ENCODE measurements at places on chromosomes 1 and 21.

GRCh38 chr1:48230236-48230635 is 7.7 kb downstream of the SLC5A9 start:
- no peak for DNase-seq

- DNase-seq, result no peak
Observed at GRCh38 chr1:54267815-54268761, 68.1 kb downstream of the MRPL37 start.

DNA sequence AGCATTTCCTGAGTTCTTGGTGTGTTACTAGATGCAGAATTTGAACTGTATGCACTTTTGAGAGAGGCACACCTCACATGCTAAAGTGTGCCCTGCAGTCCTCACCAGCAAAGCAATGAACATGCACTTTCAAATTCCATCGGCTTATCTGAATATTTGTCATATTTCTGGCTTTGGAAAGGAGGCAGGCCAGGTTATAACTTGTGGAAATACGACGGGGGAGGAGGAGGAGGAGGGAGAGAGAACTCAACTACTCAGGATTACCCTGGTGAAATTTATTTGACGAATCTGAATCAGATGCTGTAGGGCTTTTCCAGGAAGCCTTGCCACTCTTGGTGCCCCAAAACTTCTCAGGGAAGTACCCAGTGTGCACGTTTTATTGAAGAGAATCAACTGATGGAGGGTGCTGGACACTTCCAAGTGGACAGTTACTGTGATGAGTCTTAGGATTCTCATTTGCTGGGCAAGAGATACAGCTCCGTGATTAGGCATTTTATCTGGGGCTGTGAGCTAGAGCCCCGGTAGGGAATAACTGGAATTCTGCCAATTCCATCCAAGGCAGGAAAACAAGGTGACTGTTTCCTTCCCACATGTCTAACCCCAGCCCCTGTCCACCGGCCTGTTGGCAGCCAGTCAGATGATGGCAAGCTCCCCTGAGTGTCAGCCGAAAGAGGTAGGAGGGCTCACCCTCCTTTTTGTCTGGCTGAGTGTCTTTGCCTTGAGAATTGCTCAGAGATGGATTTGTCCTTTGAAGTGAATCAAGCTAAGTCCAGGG is 3.8 kb downstream of the PDPN start:
- no peak for DNase-seq

- DNase-seq, result no peak
Observed at GRCh38 chr1:41540886-41541591, 56.6 kb upstream of the EDN2 start.

DNA sequence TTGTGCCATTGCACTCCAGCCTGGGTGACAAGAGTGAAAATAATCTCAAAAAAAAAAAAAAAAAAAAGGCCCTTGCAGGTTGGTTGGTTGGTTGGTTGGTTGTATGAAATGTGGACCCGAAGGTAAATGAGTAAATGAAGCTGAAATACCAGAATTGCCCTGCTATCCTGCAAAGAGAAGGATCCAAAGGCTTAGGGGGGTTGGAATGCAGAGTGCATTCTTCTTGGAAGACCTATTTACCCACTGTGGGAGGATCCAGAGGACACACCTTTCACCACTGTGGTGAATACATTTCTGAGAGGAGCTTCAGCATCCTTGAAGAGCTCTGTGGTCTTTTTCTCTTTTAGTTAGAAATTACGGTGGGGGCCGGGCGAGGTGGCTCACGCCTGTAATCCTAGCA is 28.7 kb upstream of the EIF4G3 start:
- no peak for DNase-seq

GRCh38 chr21:46027851-46028493 is 46.4 kb downstream of the COL6A1 start:
- no peak for DNase-seq

DNA sequence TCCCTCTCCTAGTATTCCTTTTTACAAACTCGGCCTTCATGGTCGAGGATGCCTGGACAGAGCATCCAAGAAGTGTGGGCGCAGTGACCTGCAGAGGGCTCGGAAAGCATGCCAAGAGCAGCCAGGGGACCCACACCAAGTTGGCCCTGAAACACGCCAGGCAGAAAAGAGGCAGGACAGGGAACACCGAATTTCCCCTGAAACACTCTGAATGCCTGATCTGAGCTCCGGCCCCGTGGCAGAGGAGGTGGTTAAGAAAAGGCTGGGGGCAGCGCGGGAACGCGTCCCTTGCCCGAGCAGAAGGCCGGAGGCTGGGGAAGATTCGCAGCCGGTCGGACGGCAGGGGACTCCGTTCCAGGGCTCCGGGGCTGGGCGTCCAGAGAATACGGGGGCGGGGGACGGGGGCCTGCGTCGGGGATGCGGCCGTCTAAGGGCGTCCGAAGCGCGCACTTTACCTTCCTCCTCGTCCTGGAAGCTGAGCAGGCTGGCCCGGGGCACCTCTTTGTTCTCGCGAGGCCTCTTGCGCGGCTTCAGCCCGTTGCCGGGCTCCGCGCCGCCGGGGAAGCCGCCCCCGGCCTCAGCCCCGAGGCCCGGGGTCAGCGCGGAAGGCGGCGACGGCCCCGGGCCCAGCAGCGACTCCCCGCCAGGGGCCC is 558 bp downstream of the PAXBP1 start:
- peak; percentile 39 for DNase-seq

DNA sequence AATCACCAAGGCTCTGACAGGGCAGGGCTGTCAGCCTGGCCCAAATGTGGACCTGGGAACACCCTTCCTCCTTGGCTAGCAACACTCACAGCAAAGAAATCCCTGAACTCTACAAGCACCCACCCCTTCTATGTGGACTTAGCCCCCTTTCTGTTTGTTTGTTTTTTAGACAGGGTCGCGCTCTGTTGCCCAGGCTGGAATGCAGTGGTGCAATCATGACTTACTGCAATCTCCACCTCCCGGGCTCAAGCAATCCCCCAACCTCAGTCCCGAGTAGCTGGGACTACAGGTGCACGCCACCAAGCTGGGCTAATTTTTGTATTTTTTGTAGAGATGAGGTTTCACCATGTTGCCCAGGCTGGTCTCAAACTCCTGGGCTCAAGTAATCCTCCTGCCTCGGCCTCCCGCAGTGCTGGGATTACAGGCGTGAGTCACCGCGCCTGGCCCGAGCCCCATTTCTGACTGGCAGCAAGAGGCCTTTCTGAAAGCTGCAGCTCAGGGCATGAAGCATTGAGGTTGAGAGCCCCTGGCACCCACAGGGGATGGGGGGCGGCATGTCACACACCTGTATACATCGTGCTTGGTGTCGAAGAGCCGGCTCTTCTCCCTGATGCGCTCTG is 16.2 kb downstream of the RIPK4 start:
- no peak for DNase-seq
